Esophagus squamous epithelium (tissue), 5 donors: ENCODE measurements at places on chromosomes 16 and 17.

DNA sequence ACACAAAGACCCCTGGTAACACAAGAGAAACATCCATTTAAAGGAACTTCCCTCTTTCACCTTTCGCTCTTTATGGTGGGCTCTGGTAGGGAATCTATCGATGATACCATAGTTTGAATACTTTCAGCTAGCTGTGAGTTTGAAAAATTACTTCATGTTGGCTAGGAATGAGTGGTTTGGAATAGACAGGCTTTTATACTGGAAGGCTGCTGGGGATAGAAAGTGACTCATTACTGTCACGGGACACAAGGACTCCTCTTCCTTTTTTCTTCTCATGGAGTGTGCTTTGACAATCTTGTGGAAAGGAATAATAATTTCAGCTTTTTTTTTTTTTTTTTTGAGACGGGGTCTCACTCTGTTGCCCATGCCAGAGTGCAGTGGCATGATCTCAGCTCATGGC lies 76.9 kb downstream of the CYB561 start:
- DNase-seq = no peak

GRCh38 chr17:48601539-48602425 lies 3.0 kb downstream of the HOXB6 start:
- DNase-seq = no peak

- no peak for DNase-seq
These were observed 69.8 kb upstream of the RPH3AL start for GRCh38 chr17:422196-422930.

DNA sequence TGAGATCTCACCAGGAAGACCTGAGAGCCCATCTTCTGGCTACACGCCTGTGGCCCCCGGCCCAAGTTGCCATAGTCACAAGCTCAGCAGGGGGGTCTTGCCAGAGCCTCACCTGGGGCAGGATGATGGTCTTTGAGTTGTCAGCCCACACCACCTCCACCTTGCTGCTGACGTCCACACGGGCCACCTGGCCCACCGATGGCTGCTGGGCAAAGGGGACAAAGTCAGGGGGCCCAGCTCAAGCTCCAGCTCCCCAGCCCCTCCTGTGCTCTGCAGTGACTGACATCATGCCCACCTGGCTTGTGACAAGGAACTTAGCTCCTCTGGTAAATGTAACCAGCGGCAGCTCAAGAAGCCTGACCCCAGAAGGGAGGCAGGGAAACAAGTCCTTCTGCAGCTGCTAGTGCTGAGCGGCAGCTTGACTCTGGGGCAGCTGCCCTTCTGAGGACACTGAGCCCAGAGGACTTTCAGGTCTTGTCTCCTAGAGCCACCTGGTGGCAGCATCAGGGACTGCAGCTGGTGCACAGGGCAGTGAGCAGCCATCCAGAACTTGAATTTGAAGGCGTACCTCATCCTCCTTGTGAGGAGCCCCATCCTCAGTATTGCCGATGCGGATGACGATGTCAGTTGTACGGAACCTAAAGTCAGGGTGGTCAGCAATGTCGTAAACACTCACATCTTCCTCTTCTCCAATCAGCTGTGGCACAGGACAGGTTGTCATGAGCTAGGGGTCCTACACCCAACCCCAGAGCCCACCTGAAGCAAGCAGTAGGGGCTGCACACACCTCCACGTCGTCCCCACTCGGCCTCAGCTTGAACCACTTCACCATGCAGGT lies 13.5 kb downstream of the SPHK1 start:
- DNase-seq = peak; percentile 31

- DNase-seq = peak; percentile 14
These were observed 22.7 kb downstream of the TMEM114 start for GRCh38 chr16:8567355-8568230.
